Fibroblast of lung (primary cell): ENCODE measurements at places on chromosomes 12 and 14. TPM values are rescaled to one million over a fixed set of nuclear protein-coding genes. Genes with fewer than 3 reads are reported as not detected.

DNA sequence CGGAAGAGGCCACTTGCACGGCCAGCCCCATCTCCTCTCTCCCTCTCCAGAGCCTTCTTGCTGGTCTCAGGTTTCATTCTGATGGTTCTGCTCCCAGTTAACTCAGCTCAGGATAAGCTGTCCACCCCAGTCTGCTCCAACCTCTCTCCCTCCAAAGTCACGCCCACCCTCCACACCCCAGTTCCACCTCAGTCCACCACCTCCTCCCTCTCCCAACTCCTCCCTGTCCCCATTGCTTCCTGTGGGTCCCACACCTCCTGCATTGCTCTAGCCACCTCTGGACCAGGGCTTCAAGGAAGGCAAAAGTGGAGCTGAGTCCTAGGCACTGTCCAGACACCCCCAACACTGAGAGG lies 13.1 kb downstream of the KRT71 start:
- DNase-seq, result no peak

ZDHHC22 gene
- total RNA-seq, result not detected in 2 replicates

TMTC1 gene
- 92.5 and 222 TPM in 2 replicates for total RNA-seq

DNA sequence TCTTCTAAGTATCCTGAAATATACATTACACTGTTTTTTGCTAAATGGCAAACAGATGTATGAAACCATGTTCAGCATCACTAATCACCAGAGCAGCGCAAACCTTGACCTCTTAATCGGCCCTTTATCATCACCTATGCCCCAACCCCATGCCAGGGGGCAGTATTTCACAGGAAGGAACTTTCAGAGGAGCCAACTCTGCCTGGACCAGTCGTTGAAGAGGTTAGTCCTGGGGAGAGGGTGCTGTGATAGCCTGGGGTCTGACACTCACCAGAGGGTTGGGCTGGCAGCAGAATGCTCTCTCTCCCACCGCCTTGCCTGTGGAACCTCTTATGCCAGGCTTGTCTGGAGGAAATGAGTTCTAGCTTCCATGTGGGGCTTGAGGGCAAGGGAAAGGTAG lies 411.7 kb downstream of the TMEM117 start:
- DNase-seq, result no peak

TPH2 gene
- total RNA-seq, result not detected in 2 replicates

MIP gene
- total RNA-seq, result not detected in 2 replicates

DNA sequence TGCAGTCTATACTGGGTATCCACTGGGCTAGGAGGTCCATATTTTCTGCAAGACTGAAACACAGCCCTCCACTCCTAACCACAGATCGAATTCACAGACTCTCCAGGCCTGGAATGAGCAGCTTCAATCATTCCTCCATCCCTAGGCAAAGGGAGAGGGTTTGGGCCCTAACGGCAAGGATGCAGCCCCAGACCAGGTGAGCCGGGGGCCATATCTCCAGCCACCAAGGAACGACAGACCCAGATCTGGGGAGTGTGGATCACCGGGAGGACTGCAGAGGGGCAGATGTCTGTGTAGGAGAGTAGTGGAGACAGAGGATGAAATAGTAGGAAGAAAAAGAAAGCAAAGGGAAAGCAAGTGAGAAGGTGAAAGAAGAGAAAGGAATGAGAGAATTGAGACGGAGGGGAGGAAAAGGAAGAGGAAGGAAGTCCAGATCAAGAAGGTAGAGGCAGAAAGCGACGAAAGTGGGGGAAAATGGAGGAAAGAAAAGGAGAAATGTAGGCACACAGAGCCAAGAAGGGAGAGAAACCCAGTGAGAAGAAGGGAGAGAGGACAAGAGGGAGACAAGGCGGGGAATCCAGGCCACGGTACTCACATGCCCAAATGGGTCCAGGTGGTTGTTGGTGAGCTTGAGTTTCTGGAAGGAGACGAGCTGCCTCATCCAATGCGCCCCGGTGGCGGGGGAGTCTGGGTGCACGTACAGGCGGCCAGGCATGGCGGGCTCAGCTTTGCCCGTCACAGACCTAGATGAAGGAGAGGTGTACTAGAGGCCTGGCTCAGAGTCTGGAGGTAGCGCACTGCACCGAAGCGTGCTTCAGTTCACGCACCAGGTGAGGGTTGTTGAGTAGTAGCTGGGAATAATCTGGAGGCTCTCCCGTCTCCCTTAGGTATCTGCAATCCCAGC lies 7.7 kb downstream of the TBX5 start:
- no peak for DNase-seq

GRCh38 chr14:73368616-73369015 lies 89.7 kb downstream of the NUMB start:
- no peak for DNase-seq

OR11H7 gene
- total RNA-seq, result not detected in 2 replicates
